T-helper 9 cell (primary cell): ENCODE measurements at places on chromosomes 4 and X.

DNA sequence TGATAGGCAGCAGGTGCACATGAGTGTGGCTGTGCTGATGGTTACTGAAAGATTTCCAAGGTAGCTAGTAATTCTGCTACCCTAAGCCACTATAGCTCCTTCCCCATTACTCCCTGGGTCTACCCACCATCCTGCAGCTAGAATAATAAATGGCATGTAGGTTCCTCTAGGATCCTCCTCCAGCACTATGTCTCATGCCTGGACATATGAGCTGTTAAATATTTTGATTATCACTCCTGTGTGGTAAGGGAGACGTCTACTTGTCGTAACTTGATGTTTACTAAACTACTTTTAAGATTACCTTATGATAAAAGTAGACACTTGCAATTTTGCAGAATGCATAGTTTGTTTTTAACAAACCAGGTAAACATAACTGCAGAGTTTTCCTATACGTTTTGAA lies 35.5 kb downstream of the TET2 start:
- no peak for DNase-seq

- no peak for DNase-seq
Observed at GRCh38 chr4:119725011-119725410, 96.4 kb upstream of the PDE5A start.

GRCh38 chr4:22720091-22720490 lies 27.4 kb downstream of the GBA3 start:
- no peak for DNase-seq

- peak; percentile 96 for DNase-seq
Observed at GRCh38 chr4:121800961-121801714, at the start of gene EXOSC9. TSS of gene EXOSC9 (plus strand) at chr4:121801323. CDS start at chr4:121801425, 102 bp downstream.

- DNase-seq = no peak
Observed at GRCh38 chr4:145404761-145405160, 76.9 kb upstream of the SMAD1 start.

DNA sequence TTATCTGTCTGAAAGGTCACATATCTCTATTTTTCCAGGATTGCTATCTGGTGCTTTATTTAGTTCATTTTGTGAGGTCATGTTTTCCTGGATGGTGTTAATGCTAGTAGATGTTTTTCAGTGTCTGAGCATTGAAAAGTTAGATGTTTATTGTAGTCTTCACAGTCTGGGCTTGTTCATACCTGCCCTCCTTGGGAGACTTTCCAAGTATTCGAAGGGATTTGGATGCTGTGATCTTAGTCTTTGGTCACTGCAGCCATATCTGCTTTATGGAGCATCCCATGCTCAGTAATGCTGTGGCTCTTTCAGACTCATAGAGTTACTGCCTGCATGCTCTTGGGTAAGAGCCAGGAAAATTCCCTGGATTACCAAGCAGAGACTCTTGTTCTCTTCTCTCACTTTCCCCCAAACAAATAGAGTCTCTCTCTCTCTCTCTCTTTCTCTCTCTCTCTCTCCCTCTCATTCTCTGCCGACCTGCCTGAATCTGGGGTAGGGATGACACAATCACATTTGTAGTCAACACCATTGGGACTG lies 130.0 kb downstream of the AR start:
- no peak for DNase-seq

- DNase-seq = no peak
Observed at GRCh38 chr4:181477591-181477990, 765.6 kb upstream of the TENM3 start.

DNA sequence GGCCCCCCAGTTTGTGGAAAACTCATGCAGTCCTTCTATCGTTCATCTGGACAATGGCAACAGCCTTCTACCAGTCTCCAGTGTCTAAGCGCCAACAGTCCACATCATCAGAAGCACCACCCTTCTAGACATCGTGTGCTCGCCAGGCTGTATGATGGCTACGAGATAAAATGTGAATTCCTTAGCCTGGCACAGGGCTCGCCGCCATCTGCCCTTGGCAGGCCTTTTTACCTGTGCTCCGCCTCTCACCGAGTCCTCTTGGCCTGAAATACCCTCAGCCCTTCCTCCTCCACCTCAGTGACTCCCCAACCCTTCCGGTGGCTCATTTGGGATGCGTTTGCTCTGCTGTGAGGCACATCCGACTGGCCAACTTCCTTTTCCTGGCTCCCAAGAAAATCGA lies 15.9 kb upstream of the STS start:
- no peak for DNase-seq

DNA sequence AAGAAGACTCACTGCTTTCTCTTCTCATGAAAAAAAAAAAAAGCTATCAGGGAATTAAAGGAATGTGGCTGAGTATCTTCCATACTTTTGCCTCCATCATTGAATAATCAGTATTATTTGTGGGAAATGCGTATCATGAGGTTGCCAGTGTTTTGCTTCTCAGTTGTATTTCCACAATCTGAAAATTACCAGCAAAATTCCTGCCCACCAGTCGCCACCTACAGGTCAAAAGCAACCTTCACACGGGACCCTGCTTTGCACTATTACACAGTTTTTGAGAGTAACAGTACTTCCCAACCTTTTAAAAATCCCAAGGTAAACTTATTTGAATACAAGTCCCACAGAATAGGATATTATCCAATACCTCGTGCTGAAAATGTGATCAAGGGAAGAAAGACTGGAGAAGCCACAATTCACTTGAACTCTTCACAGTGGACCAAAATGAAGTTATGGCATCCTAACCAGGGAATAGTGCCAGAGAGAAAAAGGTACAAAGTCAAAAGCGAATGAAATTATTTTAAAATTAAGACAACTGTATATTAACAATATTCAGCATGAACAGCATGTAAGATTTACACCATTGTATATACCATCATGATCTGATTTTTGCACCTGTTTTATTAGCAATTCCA lies 30.4 kb downstream of the PGRMC1 start:
- DNase-seq = no peak

DNA sequence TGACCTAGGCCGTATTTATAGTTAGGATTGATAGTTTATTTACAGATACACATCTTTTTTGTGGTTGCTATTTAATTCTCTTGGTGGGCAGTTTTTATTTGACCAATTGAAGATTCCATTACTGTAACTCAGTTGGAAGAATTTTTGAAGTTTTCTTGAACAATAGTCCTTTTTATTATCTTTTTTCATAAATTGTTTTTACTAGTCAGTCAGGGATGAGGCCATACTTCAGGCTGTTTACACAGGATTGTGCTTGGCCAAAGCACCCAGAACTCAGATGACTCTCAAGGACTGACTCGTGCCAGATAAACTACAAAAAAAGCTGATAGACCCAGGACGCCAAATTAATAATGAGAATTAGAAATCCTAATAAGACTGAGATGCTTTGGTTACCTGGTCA lies 7.0 kb downstream of the HERC3 start:
- no peak for DNase-seq

DNA sequence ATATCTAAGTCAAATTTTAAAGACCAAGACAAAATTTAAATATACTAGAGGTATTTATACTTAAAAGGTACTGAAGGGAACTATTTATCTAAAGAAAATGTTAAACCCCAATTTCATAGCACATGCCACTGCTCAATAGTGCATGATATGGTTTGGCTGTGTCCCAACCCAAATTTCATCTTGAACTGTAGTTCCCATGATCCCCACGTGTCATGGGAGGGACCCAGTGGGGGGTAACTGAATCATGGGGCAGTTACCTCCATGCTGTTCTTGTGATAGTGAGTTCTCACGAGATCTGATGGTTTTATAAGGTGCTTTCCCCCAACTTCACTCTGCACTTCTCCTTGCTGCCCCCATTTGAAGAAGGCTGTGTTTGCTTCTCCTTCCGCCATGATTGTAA lies 32.3 kb downstream of the MAML3 start:
- DNase-seq = no peak

DNA sequence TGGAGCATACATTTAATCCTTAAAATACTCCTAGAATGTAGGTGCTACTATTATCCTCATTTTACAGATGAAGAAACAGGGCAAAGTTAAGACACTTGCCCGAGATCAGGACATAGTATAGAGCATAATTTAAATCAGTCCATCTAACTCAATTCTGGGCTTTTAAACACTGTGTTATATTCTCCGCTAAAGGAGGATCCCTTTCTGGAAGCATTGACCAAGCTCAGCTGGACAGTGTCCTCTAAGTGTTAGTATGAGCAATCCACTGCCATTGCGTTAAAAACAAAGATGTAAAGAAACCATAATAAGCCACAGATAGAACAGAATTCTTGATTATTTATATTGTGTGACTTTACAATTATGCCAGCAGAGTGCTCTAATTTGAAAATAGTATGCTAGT lies 207.0 kb downstream of the ARHGAP24 start:
- no peak for DNase-seq

DNA sequence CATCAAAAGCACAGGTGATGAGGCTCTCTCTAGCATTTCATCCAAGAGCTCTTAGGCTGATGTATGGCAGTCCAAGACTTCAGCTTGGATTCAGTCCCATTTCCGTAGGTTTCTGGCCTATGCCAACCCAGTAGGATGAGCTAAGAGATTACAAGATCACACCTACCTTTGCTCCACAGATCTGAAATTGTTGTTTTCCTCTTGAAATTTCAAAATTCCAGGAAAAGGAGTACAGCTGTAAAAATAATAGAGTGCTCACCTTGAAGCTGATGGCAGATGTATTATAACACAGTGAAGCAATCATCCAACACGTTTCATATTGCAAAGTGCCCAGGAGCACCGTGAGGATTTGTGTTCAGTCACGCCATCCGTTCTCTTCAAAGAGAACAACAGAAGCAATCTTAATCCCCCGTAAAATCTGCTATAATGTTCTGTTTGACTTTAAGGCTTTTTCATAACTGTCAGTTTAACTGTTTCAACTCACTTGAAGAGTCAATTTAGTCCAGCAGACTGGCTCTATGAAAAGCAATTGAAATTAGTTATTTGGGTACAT lies 137.5 kb downstream of the CPE start:
- DNase-seq = no peak

GRCh38 chr4:173177232-173177631 lies 8.6 kb downstream of the GALNT7 start:
- DNase-seq = no peak

DNA sequence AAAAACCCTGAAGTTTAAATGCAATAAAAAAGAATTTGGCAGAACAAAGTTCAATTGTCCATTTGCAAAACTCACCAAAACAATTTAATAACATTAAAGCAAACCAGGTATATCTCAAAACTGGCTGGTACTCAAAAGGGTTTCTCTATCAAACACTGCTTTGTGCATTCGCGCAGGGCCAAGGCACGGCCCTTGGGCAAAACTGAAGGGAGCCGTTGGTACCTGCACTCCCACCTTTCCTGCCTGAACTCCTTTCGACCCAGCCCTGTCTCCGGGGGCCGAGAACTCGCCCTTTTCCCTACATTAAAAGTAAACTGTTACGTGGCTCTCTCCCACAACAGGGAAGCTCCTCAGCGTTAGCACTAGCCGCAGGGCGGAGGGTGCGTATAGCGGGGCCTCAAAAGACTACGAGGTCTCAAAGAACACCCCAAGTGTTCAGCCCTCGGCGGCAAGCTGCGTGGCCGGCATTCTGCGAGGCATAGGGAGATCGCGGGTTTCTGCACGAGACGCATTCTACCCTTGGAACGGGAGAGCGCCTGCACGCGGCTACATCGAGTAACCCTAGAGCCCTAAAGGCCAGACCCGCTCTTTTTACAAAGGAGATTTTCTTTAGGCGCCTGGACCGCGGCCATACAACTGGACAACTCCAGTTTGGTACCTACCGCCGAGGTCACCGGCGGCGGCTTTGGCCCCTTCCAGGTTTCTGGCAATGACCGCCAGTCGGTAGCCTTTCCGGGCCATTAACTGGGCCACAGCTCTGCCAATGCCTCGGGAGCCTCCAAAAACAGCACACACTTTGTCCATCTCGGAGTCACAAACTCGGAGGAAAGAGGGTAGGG lies 550 bp downstream of the CBR4 start:
- peak; percentile 40 for DNase-seq

- DNase-seq = no peak
Observed at GRCh38 chrX:72137846-72138495, 6.3 kb upstream of the RTL5 start.

- no peak for DNase-seq
Observed at GRCh38 chr4:81698538-81699296, 227.0 kb upstream of the RASGEF1B start.

- no peak for DNase-seq
Observed at GRCh38 chr4:25958110-25958509, 44.1 kb downstream of the SMIM20 start.

DNA sequence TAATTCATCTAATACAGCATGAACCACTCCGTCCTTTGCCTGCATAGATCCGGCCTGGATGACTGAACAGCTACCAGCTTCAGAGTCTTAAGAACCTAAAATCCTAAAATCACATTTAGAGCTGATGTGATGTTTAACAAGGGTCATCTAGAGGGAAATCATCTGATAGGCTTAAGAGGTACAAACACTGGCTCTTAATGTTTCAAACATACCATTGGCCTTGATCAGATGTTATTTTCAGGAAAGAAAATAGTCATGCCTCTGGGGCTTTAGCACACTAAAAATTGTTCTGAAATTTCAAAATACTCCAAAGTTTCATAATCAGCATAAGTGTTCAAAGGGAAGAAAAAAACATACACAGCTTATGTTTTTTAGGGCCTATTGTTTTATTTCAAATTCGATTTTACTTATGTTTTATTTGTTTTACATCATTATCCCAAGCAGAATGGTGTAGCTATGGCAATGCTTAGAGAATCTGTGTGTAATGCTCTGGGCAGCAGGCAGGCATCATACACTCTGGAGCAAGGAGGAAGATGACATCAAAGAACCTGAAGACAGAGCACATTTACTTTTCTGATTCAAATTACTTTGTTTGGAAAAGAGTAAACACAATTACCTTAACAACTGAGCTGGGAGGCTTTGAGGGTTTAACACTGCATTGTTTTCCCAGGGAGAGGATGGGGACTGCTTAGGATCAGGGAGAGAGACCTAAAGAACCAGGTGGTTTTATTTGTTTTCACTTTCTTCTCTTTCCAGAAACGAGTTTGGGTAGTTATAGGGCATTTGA lies 25.3 kb upstream of the LEF1 start:
- DNase-seq = no peak

DNA sequence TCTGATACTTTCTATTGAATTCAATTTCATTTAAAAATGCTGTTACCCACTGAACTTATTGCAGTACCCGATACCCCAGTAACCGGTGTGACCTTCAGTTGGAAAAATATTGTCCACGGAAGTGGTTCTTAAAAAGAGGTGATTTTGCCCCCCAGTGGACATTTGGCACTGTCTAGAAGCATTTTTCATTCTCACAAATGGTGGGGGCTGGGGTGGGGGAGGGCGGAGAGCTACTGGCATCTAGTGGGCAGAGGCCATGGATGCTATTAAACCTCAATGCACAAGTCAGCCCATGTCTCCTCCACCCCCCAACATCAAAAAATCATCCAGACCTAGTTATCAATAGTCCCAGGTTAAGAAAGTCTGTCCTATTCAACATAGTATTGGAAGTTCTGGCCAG lies 19.6 kb upstream of the CHM start:
- DNase-seq = no peak

- DNase-seq = no peak
Observed at GRCh38 chr4:99817309-99817890, 773 bp downstream of the DAPP1 start.

DNA sequence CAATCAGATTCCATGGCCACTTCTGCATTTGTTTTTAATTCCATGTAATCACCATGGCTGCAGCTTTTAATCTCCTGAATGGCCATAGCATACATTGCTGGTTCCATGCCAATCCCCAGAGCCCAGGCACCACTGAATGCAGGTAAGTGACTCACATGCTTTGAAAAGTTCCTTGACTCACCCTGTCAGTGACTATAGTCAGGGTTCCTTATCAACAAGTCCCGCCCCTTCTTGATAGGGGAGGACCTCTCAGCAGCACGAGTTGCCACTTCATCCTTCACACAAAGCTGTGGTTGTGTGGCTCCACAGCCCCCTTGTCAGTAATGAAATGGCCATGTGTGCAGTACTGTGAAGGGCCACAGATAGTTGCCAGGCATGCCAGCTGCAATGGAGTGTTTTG lies 516.6 kb downstream of the PPARGC1A start:
- DNase-seq = no peak
